Stimulated activated CD8-positive, alpha-beta memory T cell treated with anti-CD3 and anti-CD28 coated beads, Interleukin-15, amount 100 ng/mL, for 24 hours (primary cell): ENCODE measurements at places on chromosomes 16 and 17.

DNA sequence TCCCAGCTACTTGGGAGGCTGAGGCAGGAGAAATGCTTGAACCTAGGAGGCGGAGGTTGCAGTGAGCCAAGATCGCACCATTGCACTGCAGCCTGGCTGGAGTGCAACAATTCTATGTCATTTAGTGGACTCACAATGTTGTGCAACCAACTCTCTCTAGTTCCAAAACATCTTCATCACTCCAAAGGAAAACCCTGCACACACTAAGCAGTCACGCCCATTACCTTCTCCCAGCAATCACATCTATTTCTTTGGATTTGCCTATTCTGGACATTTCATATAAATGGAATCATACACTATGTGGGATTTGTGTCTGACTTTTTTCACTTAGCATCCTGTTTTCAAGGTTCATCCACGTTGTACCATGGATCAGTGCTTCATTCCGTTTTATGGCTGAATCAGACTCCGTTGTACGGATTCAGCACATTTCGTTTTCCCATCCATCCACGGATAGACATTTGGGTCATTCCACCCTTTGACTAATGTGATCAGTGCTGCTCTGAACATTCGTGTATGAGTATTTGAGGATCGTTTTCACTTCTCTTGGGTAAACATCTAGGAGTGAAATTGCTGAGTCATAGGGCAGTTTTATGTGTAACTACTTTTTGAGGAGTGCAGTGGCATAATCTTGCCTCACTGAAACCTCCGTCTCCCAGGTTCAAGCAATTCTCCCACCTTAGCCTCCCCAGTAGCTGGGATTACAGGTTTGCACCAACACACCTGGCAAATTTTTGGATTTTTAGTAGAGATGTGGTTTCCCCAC lies 45.4 kb upstream of the EMP2 start:
- no peak for DNase-seq

DNA sequence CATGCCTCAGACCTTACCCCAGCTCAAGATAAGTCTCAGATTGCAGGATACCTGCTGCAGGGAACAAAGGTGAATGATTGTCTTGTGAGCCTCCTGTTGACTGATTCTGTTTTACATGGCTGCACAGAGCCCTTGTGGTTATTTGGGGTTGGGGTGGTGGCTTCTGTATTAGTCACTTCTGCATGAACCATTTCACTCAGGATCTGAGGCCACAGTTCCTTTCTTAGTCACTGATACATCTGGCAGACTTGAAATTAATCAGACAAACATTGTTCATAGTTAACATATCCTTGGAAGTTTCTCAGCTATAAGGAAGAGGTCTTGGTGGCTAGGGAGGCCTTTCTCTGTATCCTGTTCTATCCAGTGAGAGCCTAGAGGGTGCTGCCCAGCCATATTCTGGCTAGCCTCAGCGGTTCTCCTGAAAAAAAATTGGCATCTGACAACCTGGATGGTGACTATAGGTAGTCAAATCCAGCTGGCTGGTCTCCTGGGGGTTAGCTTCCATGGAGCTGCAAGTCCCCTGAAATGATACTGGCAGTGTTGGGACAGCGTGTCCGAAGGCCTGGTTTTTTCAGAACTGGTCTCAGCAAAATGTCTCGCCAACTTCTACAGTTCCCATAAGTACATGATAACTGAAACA lies 8.4 kb upstream of the PLK1 start:
- DNase-seq, result no peak

GRCh38 chr16:62288990-62289629 lies 252.9 kb upstream of the CDH8 start:
- DNase-seq, result no peak

DNA sequence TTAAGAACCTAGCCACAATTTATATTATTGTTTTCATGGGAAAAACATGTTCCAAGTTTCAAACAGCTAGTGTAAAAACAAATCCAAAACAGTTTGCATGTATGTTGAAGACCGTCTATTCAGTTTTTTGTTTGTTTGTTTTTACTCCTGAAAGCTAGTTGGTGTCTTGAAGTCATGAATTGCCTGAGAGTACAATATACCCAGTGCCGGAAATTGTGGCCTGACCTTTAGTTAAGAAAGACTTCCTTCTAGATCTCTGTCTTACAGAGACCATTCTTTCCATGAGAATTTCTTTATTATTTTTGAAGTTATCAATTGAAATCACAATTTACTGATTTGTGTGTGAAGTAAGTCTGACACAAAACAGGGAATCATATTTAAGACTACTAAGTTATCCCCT lies 474.8 kb downstream of the KCNJ2 start:
- DNase-seq, result no peak

- DNase-seq, result no peak
Measured at GRCh38 chr16:78415013-78415412, 315.6 kb downstream of the WWOX start.

DNA sequence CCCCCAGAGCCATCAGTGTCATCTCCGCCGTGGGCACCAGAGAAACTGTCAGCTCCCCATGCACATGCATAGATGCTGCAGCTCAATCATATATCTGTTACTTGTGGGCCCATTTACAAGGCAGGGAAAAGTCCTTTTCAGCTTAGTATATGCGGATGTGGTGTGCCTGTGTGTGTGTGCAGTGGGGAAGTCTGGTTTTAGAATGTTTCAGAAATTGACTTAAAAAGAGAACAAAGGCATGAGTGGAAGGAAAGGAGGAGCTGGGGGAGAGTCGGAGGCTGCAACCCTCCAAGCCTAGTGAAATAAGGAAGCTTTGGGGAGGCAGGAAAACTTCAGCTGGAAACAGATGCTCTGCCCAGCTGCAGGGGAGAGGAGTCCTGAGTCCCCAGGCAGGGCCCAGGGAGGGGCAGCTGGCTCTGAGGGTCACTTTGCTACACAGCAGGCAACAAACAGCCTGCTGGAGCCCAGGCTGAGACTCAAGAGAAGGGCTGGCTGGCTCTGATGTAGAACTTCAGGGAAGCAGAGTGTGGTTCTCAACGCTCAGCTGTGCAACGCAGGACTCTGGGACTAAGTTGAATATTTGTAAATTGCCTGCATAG lies 11.1 kb upstream of the CD300LD start:
- no peak for DNase-seq

DNA sequence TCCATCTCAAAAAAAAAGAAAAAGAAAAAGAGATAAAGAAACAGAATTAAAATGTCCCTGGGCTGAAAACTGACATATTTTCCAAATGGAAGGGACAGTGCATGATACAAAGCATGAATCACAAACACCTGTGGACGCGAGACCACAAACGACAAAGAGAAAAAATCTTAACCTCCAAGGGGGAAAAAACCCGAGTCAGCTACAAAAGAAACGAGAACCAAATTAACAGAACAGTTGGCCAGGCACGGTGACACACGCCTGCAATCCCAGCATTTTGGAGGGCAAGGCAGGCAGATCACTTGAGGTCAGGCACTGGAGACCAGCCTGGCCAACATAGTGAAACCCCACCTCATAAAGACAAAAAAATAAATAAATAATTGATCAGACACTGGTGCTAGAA lies 1.9 kb downstream of the TRAP1 start:
- no peak for DNase-seq

GRCh38 chr16:74737521-74737920 lies 36.9 kb upstream of the MLKL start:
- DNase-seq, result no peak

GRCh38 chr16:72913551-72913950 lies 134.4 kb downstream of the ZFHX3 start:
- DNase-seq, result no peak

DNA sequence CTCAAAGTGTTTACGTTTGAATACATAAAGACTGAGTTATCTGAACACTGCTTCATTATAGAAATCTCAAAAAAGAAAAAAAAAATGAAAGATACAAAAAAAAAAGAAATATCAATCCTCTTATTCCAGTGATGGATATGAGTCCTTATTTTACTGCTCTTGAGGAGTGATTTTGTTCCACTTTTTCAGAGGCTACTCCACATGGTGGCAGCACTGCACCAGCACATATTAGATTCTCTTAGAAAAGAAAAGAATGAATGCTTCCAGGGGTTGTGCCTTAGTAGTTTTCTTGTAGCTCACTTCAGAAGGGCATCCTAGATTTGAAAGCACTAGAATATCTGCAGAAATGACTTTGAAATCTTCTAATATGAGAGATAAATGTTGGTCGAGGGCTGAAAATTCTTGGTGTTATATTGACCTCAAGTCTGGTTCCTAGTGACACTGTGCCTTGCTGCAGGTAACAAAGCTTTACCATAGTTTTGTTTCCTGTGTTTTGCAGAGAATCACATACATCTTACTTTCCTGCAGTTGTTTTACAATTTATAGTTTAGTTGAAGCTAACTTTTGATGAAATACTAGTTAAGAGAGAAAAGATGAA lies 25.9 kb downstream of the AP2B1 start:
- DNase-seq, result no peak

DNA sequence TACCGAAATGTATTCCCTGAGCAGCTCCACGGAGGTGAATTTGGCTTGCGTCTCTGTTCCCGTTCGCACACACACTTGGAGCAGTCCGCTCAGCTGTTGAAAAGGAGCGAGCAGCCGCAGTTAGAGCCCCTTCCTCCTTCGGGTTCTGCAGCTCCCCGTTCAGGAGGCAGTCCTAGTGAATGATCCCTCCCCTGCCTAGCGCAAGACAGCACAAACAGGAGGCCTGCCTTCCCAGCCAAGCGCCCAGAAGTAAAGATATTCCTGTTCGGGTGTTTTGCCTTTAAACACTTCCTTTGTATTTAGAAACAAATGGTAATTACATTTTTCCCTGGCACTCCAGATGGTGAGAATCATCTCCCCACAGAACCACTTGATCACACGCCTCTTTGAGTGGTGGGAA lies 64.7 kb downstream of the ABCC12 start:
- no peak for DNase-seq

DNA sequence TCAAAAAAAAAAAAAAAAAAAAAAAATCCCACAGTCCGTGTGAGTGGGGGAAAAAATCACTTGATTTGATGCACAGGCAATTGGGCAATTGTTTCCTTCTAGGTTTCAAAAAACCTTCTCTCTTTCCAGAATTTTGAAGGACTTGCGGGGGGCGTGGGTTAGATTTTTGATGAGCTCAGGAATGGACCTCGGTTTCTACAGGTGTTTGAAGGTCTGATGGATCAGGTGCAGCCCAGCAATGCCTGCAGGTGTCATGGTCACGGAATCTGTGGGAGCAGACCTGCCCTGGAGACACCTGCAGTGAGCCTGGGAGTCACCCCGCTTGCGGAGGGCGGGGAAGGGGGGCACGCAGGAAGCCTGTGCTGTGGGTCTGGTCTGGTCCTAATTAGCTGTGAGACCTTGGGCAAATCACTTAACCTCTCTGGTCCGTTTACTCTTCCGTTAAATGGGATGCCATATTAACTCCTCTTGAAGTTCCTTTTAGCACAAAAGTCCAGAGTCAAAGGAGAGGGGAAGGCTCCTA lies 174.2 kb downstream of the IRF8 start:
- no peak for DNase-seq

DNA sequence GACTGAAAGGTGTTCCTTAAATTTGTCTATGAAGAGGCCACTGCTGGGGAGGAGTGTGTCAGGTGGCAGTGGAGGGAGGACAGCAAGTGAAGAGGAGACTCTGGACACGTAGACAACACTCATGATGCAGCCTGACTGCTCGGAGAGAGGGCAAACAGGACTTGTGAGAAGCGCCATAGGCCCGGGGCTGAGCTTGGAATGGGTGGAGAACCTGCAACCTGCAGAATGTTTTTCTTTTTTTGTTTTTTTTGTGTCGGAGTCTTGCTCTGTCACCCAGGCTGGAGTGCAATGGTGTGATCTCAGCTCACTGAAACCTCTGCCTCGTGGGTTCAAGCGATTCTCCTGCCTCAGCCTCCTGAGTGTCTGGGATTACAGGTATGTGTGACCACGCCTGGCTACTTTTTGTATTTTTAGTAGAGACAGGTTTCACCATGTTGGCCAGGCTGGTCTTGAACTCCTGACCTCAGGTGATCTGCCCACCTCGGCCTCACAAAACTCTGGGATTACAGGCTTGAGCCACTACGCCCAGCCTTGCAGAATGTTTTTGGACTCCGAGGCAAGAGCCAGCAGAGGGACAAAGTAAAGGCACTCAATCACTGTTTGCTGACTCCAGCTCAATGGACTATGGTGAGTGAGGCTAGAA lies 18.9 kb upstream of the C17orf58 start:
- no peak for DNase-seq
